Stimulated activated CD4-positive, alpha-beta T cell treated with anti-CD3 and anti-CD28 coated beads, Interleukin-12 subunit alpha, Interleukin-12 subunit beta, amount 100 ng/mL, for 4 hours (primary cell): ENCODE measurements at places on chromosomes 2 and 18.

DNA sequence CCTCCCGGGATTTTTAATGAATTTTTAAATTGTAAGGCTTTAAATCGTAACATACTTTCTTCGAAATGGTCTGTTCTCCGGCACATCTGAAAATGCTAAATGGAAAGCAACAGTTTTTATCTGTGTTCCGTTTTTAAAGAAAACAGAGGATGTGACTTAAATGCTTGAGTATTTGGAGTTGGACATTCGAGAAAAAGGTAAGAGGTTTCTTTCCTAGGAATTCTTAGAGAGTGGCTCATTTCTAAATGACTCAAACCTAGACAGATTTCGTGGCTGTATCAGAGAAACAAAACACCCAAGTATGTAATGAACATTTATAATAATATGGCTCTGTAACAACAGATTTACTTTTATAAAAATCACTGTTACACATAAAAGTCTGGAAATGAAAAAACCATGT is 177.6 kb upstream of the CCDC68 start:
- no peak for DNase-seq

- no peak for DNase-seq
These were observed 30.5 kb downstream of the LTBP1 start for GRCh38 chr2:32977228-32977758.

GRCh38 chr2:192749611-192750200 is 555.0 kb upstream of the TMEFF2 start:
- DNase-seq, result no peak

DNA sequence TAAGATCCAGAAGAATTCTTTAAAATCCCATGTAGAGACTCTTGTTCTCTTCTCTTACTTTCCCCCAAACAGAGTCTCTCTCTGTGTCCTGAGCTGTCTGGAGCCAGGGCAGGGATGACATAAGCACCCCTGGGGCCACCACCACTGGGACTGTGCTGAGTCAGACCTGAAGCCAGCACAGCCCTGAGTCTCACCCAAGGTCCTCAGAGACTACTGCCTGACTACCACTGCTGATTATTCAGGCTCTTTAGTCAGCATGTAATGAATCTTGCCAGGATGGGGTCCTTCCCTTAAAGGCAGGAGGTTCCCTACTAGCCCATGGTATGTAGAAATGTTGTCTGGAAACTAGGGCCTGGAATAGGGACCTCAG is 34.9 kb upstream of the DYNC1I2 start:
- no peak for DNase-seq

- no peak for DNase-seq
These were observed 5.0 kb downstream of the NT5DC4 start for GRCh38 chr2:112725545-112726457.

DNA sequence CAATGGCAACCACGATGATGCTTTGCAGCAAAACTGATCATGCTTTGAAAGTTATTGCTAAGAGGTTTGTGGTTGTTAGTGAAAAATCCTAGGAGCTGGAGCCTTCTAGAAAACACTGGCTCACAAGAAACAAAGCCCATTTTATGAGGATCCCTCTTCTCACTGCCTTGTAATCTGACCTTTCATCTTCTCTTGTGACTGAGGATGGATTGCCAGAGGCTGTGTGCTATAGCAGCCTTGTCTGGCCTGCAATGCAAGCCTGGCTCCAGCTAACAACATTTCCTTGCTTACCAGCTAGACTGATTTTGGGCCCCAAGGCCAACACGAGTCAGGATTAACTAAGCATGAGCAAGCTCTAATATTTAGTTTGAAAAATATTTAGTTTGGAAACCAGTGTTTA is 13.1 kb downstream of the PIEZO2 start:
- no peak for DNase-seq

- DNase-seq, result no peak
These were observed 18.4 kb downstream of the GRP start for GRCh38 chr18:59238385-59238784.

GRCh38 chr18:65227970-65228369 is 522.8 kb upstream of the CDH7 start:
- no peak for DNase-seq

GRCh38 chr2:27914041-27914804 is 23.7 kb downstream of the BABAM2 start:
- DNase-seq, result no peak

GRCh38 chr2:55718165-55719008 is 24.7 kb upstream of the PNPT1 start:
- peak; percentile 15 for DNase-seq

DNA sequence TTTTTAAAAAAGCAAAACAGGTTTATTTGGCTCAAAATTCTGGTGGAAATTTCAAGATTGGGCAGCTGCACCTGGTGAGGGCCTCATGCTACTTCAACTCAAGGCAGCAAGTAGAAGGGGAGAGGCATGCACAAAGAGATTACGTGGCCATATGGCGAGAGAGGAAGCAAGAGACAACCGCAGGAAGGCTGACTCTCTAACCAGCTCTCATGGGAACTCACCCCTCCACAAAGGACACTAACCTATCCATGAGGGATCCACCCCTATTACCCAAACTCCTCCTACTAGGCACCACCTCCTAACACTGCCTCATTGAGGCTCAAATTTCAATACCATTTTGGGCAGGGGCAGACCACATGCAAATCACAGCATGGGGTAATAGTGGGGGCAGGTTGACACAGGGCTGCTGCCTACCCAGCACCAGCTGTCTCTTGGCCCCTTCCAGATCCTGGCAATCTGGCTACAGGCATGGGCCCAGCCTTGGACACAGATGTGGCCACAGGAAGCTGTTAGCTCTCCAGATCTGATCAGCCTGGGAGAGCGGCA is 2.0 kb upstream of the CAPN10 start:
- DNase-seq, result no peak

DNA sequence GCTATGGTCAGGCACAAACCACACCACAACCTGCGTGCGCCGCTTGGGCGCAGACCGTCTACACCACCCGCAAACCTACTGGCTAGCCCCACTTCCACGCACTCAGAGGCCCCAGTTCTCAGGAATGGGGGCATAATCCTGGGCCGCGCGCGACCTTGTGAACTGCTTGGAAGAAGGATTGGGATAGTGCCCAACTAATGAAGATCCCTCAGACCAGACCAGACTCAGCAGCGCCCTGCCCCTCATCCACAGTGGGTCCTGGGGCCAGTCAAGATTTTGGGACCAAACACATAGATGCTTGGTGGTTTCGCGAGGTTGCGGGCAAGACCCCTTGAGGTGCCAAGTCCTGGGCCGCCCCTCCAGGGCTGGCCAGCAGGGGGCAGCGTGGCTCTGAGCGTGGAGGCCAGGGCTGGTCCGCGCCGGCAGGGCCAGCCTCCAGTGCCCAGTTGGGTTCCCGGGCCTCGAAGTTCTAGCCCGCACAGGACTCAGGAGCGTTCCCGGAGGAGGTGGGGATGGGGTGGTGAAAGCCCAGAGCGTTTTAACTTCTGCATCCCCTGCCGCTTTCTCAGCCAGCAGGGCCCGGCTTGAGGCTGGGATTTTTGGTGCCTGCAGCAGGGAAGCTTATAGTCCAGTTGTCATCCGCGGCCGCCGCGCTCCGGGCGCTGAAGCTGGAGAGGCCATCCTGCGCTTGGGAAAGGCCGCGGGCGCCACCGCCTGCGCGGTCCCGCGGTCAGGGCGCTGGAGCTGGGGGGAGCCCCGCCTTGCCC is 8.3 kb downstream of the OSR1 start:
- peak; percentile 53 for DNase-seq

- DNase-seq, result no peak
These were observed 6.4 kb downstream of the STK17B start for GRCh38 chr2:196165016-196165415.

GRCh38 chr2:135949451-135950234 is 35.8 kb downstream of the DARS1 start:
- no peak for DNase-seq

DNA sequence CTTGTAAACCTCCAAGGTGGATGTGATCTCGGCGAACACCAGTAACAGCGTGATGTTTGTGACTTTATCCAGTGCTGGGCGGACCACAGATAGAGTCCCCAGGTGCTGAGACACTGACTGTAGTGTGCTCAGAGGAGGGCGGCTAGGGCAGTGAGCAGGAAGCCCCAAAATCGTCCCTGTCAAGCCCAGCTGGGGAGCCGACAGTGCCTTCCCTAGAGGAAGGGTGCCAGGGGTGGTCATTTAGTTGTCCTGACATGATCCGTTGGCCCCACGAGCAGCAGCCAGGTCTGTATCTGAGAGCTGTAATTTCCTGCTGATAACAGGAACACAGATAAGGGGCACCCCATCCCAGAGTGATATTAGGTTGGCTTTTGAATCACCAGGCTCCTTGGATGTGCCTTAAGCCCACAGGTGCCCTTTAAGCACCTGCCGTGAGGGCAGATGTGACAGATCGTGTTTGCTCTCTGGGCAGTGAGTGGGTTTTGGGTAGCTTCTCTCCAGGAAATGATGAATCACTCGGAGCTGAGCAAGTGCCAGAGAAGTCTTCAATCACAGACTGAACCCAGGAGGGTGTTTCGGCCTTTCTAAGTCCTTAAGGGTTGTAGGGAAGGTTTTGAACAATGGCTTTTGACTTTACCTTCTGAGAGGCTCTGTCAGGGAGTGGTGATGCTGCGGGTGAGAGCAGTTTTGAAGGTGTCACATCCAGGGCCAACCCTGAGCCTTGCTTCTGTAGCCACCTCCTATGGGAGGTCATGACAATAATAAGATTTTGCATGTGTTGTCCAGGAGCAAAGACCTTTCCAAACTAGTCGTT is 7.7 kb downstream of the LPIN1 start:
- DNase-seq, result peak; percentile 53

GRCh38 chr2:55118643-55119083 is 68.4 kb upstream of the RTN4 start:
- DNase-seq, result no peak

GRCh38 chr2:35447215-35447614 is 908.4 kb upstream of the CRIM1 start:
- no peak for DNase-seq

DNA sequence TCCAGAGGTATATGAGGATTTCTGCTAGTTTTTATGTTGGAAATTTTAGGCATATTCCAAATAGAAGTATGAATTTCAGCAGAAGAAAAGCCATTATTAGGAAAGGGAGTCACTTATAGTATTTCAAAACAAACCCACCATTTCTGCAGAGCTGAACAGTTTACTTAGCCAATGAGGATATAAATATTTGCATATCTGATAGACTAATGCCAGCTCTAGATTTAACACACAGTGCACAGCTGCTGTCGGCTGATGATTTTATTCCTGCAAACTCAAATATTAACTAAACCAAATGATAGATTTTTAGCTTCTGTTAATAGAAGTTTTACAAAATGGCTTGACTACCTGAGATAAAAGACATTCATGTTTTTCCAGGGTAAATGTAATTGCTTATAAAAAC is 375.8 kb upstream of the FANCL start:
- DNase-seq, result no peak

- no peak for DNase-seq
These were observed 146.5 kb upstream of the ARL4C start for GRCh38 chr2:234643407-234643806.

DNA sequence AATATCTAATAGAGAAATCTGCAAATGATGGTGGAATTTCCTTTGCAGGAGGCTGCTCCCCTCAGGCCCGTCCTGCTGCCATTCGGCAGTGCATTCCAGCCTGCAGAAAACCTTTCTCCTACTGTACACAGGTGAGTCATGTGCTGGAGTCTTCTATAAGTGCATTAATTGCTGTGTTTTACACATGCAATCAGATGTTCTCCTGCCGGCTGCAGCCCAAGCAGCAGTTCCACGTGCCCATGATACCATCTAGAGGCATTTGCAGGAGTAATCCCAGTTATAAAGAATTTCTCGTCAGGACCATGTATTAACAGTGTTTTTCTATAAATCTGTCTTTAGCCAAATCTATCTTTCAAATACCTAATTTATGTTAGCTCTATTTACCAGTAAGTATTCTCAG is 304.7 kb upstream of the HNMT start:
- no peak for DNase-seq

DNA sequence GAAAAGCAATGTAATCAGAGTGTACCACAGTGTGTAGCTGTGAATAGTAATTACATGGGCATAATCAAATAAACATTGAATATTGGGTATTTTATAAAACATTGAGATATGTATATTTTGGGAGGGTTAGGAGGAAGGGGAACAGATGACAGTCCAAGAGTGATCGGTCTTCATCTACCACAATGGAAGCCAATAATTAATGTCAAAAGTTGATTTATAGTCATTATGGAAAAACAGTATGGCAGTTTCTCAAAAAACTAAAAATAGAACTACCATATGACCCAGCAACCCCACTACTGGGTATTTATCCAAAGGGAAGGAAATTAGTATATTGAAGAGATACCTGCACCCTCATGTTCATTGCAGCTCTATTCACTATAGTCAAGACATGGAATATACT is 5.8 kb upstream of the LAPTM4A start:
- DNase-seq, result no peak

DNA sequence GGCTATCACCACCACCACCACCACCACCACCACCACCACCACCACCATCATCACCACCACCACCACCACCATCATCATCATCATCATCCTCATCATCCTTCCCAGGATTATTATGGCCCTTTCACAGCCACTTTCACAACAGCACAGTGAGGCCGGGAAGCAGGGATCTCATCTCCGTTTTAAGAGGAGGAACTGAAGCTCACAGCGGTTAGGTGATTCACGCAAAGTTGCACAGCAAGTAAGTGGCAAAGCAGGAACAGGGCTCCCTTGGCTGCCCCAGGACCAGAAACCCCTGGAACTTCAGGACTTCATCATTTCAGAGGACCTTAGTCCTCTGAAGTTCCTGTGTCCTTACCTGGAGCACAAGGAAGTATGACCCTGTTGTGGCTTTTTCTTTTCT is 26.8 kb downstream of the MRPL35 start:
- no peak for DNase-seq

DNA sequence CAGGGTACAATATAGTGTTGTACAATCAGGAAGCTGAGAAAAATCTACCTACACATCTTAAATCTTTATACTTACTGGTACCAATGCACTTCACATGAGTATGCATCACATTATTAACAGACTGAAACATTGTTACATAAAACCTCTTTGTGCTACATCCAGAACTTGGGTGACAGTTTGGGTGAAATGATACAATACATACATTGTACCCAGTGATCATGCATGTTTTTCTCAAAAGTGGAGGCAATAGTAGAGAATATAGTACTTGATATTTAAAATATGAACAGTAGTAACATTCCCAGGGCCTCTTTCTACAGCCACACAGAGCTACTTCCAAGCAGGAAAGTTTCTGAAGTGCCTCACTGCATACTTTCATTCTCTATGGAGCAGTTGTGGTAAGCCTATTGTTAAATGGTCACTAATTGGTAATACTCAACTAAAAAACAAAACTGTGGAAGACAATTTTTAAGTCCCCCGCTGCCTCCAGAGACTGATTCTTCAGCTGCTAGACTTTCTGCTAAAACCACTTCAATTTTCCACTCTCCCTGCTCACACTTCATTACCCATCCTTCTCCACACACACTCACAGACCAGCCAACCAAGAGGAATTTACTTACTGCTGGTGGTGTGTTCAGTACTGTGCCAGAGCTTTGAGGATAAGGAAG is 22.9 kb upstream of the GRB14 start:
- DNase-seq, result no peak

- no peak for DNase-seq
These were observed 386.5 kb upstream of the TCF4 start for GRCh38 chr18:55974521-55974920.
